ENCODE measurements at places on chromosomes 11 and 22. TPM values are rescaled to one million over a fixed set of nuclear protein-coding genes. Genes with fewer than 3 reads are reported as not detected.

DNA sequence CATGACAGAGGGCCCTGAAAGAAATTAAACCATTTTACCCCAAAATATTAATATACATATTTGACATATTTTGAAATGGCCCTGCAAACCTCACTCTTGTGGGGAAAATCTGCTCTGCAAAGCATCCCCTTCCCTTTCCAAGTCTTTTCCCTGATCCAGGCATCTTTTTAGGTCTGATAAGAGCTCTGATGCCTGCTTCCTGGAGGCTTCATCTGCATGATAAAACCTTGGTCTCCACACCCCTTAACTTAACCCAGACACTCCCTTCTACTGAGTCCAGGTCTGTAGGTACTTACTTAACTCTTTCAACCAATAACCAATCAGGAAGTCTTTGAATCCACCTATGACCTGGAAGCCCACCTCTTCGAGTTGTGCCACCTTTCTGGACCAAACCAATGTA, 1.8 kb upstream of the LGALS12 start:
- DNase-seq: no peak

FUT4 gene
- total RNA-seq: 5.4 TPM

- DNase-seq: no peak
These were observed 650.8 kb upstream of the KIRREL3 start for GRCh38 chr11:127651175-127651887.

ROM1 gene
- 0.79 TPM for total RNA-seq

GRCh38 chr22:23762842-23763578, at the start of gene C22orf15:
TSS of gene C22orf15 (plus strand) at chr22:23762990. CDS start at chr22:23763307, 317 bp downstream.
- peak; percentile 77 for DNase-seq

HSPB2 gene
- not detected for total RNA-seq

WT1 gene
- 0.15 TPM for total RNA-seq

RAC2 gene
- 2.5 TPM for total RNA-seq

- DNase-seq: no peak
These were observed 23.0 kb upstream of the ZDHHC13 start for GRCh38 chr11:19093976-19094375.

RTN4RL2 gene
- 7.0 TPM for total RNA-seq

DNA sequence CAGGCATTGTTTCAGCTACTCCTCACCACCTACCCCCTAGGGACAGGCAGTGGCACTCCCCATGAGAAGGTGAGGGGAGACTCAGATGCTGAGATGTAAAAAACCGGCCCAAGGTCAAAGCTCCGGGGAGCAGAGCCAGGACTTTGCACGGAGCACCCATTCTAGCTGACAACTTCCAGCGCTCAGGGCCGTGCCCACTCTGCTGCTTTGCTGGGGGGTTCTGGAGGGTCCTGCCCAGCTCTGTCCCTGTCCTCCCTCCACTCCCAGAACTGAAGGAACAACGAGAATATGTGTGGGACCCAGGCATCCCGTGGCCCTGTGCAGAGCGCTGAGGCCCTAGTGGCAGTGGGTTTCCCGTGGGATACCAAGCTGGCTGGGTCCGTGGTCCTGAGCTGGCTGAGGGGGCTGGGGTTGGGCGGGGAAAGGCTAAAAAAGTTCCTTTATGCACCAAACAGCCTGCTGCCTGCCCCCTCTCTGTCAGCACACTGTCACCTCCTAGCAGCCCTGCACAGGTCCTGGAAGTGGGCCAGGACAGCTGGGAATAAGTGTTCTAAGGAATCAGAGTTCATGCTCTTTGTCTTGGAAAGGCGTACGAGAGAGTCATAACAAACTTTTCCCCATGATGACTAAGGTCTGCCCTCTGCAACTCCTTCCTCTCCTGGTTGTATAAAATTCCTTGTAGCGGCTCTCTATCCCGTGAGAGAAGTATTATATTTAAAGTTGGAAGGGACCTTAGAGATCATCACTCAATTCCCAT, 1.9 kb downstream of the MS4A10 start:
- DNase-seq: no peak

- DNase-seq: no peak
These were observed 15.3 kb downstream of the OR51M1 start for GRCh38 chr11:5398936-5399335.

GRCh38 chr11:8360086-8360828, 96.6 kb upstream of the LMO1 start:
- no peak for DNase-seq

DNA sequence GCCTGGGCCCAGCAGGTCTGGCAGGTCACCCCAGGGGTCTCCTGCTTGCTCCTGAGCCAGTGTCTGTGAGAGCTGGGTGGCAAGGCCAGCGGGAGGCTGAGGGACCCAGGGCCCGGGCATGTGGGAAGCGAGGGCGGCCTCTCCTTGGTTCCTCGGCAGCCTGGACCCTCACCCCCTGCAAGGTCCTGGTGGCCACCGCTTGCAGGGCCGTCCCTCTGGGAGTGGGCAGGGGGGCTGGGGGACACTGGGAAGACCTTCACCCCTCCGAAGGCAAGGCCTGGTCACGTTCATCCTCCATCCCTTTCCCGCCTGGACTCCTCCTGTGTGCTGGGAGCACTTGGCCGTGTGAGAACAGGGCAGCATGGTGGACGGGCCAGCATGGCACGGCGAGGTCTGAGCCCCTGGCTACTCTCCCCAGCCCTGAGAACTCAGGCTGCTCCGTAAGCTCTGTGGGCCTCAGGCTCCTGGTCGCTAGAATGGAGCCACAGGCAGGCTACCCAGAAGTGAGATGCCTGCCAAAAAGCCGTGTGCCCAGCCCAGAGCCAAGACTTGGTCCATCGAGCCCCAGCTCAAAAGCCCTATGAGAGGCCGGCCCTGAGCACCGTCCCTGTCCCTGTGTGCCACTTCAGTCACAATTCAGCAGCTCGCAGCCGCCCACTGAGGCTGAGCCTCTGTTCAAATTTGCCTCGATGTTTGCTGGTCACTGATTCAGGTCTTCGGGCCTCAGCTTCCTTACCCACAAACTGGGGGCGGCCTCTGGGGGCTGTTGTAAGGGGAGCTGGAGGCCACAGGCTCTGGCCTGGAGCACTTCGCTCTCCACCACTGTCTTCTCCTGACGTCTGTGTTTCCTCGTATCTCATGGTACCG, 45.0 kb downstream of the IGLL1 start:
- DNase-seq: peak; percentile 31

- DNase-seq: peak; percentile 10
These were observed 884.7 kb downstream of the BRD1 start for GRCh38 chr22:48942698-48943566.

SCN4B gene
- total RNA-seq: 1.6 TPM

GRCh38 chr22:28413612-28414399, 265.8 kb downstream of the TTC28 start:
- no peak for DNase-seq

DNA sequence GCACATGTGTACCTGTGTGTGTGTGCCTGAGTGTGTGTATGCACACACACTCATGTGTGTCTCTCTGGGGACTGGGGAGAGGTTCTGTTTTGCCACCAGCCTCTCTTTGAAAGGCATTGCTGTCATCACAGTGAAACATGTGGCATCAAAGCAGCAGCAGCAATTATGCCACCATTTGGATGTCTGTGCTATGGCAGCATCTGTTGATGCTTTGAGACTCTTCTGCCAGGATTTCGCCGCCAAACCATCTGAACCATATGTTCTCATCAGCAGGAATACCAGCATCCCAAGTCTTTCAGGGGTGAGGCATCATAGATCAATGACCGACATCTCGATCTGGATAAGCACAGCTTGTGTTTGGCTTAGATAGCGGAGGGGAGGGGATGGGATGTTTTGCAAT, 168.6 kb downstream of the FAT3 start:
- DNase-seq: no peak

- DNase-seq: no peak
These were observed 9.0 kb upstream of the OSM start for GRCh38 chr22:30275625-30276024.

PNPLA5 gene
- total RNA-seq: 5.2 TPM

HINFP gene
- total RNA-seq: 42.4 TPM

GRCh38 chr11:47186076-47186699, at the start of gene PACSIN3:
TSS of gene PACSIN3 (minus strand) at chr11:47186434. CDS start at chr11:47182727, 3,707 bp downstream.
- peak; percentile 58 for DNase-seq

DNA sequence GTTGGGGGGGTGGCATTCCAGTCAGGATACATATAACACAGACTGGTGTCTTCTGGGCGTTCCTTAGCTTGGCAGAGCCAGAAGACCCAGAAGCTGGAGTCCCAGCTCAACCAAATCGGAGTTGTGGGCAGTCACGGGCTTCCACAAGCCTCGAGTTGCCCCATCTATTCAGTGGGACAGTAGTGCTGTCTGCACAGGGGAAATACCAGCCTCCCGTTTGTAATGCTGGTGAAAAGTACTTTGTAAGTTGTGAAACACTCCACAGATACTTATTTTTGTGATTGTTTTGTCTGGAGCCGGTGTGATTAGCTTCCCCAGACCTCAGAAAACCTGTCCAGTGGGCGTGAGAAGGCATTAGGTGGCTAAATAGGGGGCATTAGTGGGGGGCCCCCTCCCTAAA, 13.6 kb downstream of the DGKZ start:
- no peak for DNase-seq

OR51B5 gene
- total RNA-seq: not detected

GRCh38 chr11:31797190-31798056, 13.7 kb downstream of the PAX6 start:
- DNase-seq: no peak

DNA sequence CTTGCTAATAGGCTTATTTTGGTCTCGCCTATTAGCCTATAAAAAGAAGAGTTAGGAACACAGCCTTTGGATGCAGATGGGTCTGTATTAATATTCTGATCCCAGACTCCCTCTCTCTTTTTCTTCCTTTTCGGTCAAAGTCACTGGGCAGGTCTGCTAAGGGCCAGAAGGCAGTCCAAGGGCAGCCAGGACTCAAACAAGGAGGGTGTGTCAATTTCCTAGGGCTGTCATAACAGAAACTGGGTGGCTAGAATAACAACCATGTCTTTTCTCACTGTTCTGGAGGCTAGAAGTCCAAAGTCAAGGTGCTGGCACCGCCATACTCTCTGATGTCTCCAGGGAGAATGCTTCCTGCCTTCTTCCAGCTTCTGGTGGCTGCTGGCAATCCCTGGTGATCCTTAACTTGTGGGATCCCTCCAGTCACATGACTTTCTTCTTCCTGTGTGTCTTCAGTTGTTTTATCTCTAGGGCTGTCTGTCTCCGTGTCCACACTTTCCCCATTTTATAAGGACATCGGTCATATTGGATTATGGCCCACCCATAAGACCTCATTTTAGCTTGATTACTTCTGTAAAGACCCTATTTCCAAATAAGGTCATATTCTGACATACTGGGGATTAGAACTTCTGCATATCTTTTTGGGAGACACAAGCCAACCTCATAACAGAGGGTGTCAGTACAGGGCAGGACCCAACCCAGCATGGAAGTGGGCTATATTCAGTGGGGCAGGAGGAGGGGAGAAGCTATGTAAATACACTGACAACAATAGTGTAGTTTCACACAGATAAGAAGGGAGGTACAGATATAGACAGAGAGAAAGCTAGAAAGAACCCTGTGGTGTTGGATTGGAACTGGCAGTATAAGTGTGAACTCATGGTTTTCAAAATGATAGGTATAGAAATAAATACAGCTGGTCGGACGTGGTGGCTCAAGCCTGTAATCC, 5.9 kb upstream of the CSF2RB start:
- no peak for DNase-seq

DNA sequence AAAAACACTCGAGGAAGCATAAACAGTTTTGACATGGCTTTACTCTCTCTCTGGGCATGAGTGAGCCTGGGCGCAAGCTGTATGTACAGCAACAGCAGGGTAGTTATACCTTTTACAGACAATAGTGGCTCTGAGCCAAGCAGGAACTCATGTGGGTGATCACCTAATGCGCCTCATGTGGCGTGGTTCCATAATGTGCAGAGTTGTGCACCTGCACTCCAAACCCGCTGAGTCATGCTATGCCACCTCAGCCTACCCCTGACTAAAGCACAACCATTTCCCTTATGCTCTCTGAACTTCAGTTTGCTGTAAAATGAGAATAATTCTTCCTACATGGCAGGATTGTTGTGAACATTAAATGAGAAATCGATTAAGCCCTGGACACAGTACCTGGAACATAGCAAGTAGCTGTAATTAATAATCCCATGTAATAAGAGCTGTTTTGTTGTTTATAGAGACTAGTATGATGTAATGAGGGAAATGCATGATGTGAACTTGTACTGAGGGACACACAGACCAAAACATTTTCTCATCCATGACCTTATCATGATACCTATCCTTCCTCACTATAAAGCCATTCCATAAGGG, 71.6 kb downstream of the CCDC34 start:
- no peak for DNase-seq

DSCAML1 gene
- total RNA-seq: 0.42 TPM

GRCh38 chr22:46758121-46758520, 4.3 kb upstream of the TBC1D22A start:
- no peak for DNase-seq

DNA sequence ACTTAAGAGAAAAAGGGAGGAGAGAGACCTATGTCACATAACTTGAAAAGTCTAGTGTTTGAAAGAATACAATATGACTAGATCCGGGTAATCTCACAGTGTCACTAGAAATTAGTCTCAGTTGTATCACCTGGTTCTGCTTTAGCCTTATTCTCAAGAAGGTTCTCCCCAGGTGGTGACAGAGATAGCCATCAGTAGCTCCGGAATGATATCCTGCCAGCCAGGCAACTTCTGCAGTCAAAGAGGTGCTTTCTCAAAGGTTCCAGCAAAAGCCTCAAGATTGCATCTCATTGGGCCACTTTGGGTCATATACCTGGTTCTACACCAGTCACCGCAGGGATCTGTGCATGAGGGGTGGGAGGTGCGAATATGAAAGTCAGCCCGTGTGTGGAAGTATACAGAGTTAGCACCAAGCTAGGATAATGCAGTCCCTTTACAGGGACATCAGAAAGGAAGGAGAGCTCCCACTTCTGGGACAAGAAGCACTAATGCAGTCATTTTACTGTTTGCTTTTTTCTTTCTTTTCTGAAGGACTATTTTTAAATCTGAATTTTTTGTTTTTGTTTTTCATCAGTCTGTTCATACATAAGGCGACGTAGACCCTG, 61.1 kb downstream of the CYB5R2 start:
- DNase-seq: no peak

VPREB1 gene
- not detected for total RNA-seq

- DNase-seq: peak; percentile 92
These were observed 1.6 kb downstream of the PIM3 start for GRCh38 chr22:49962012-49962750.

GRCh38 chr11:20114588-20114987, 45.7 kb downstream of the DBX1 start:
- DNase-seq: no peak

- no peak for DNase-seq
These were observed 123.0 kb downstream of the CSNK2A3 start for GRCh38 chr11:11230087-11230486.

Data from H9 (cell line).